Stimulated activated CD8-positive, alpha-beta memory T cell treated with anti-CD3 and anti-CD28 coated beads, Interleukin-15, amount 100 ng/mL, for 1 hour (primary cell): ENCODE measurements at places on chromosomes 5 and 9.

GRCh38 chr5:117188211-117188610, 613.6 kb upstream of the SEMA6A start:
- no peak for DNase-seq

- no peak for DNase-seq
Observed at GRCh38 chr5:158785397-158785796, 314.3 kb downstream of the EBF1 start.

GRCh38 chr9:3508078-3508431, 17.7 kb downstream of the RFX3 start:
- DNase-seq, result no peak

DNA sequence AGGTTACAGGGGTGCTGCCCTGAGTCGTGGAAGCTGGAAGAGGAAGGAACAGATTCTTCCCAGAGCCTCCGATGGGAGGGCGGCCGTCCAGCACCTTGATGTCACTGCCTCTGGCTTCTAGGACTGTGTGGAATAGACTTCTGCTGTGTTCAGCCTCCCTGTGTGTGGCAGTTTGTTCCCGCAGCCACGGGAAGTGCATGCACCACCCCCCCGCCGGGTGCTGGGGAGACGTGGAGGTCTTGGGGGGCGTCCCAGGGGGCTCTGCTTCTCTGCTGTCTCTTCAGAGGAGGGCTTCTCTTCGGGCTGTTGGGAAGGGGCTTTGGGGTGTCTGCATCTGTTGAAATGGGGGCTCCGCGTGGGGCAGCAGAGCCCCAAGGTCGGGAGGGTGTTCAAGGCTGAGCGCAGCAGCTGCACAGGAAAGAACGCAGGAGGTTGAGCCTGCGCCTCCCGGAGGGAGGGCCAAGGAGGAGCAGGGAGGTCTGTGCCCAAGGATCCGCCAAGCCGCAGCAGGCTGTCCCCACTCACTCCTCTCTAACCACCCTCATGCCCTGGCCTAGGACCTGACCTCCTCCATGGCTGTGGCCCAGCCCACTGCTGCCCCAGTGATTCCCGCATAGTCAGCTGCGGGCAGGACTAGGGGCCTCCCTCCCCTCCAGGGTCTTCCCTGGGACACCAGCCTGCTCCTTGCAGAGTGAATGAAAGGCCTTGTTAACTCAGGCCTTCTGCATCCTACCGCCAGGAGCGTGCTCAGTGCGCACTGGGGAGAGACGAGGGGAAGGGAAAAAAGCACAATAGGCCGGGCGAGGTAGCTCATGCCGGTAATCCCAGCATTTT, 45.0 kb downstream of the ROPN1L start:
- no peak for DNase-seq

DNA sequence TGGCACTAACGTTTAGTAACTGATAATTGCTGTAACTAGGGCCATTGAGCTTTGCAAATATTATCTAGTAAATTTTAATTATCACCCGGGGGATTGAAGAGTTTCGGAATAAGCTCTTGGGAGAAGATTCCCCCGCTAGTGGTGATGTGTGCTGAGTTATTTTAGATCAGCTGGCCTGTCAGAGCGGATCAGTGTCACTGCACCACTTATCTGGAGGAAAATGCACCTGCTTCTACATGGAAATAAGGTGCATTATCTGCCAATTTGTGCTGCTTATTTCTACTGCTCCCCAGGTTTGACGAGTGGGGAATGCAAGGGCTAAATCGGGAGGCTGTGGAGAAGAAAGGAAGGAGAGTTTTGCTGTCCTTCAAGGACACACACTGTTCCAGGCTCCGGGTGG, 518.6 kb downstream of the TLE4 start:
- no peak for DNase-seq

DNA sequence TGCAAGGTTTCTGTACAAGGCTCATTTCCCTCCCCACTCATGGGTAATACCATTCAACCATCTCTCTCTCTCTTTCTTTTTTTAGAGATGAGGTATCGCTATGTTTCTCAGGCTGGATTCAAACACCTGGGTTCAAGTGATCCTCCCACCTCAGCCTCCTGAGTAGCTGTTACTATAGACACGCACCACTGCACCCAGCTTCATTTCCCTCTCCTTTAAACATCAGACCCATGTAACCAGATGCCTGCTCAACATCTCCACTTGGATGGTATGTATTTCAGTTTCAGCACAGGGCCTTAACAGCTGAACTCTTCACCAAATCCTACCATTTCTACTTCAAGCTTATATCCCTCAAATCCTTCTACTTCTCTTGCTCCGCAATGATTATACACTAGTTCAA, 117.4 kb downstream of the SSBP2 start:
- no peak for DNase-seq

DNA sequence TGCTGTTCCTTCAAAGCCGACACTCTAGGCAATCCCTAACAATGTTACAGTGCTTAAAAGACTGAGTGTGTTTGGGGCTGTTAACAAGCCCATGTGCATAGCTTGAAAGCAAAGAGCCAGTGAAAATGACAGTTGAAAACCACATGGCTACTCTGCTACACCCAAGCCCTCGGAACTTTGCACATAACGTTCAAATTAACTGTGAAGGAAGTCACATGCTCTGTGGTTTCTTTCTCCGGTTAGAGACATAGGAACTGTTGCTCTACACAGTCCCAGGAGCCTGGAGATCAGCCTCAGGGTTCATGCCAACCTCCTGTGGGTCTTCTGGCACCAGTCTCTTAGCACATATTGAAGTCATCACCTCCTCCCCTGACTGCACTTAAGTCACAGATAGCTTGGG, 51.1 kb downstream of the C9orf152 start:
- no peak for DNase-seq

DNA sequence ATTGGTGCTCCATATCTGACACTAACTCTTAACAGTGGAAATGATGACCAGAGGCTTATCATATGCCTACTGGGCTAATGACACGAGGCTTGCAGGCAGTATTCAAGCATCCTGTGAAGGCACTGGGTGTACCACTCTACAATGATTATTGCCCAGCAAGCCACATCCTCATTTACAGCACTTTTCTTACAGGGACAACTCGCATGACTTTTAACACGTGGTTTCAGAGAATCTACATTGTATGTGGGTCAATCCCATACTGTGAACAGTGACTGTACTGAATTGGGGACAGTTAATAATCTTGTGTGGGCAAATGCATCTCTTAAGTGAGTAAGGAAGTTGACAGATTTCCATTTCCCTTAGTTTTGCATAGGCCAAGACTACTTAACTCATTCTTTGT, 260.0 kb downstream of the TRPM3 start:
- DNase-seq, result no peak

GRCh38 chr5:187617-188451, 3.5 kb upstream of the LRRC14B start:
- no peak for DNase-seq
